HFFc6 (cell line): ENCODE measurements at places on chromosomes 6 and 20. TPM values are rescaled to one million over a fixed set of nuclear protein-coding genes. Genes with fewer than 3 reads are reported as not detected.

Gene XKR7
- not detected in 2 replicates for total RNA-seq

Gene KIFC1
- total RNA-seq = 16.7 and 36.5 TPM in 2 replicates

Gene AK9
- total RNA-seq = 1.6 and 1.8 TPM in 2 replicates

Gene ATG5
- 20.8 to 27.0 TPM (median 22.4 TPM) in 3 replicates for total RNA-seq

Gene OPRM1
- not detected in 3 replicates for total RNA-seq

Gene ASIP
- total RNA-seq = not detected in 2 replicates

Gene POU5F1
- 0.20 to 0.32 TPM (median 0.23 TPM) in 3 replicates for total RNA-seq

Gene ZNF165
- 0.11 to 0.33 TPM (median 0.16 TPM) in 3 replicates for total RNA-seq

Gene PAK5
- not detected in 3 replicates for total RNA-seq
